ENCODE measurements at places on chromosomes 1 and 21.

DNA sequence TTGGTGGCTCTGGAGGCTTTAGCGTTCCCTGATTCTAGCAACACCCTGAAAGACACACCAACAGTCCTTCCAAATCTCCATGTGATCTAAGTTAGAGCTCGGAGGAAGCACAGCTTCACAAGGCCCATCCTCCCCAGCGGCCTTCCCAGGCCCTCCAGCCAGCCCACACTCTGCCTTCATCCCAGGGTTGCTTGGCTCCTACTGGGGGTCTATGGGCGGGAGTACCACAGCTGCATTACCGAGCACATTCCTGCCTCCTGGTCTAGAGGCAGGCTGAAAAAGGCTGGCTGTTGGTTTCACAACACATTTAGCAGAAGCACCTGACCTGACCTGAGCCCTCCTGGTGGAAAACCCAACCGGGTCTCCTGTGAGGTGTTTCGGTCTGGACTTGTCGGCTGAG is 54.7 kb upstream of the TRIM67 start:
- no peak for DNase-seq

DNA sequence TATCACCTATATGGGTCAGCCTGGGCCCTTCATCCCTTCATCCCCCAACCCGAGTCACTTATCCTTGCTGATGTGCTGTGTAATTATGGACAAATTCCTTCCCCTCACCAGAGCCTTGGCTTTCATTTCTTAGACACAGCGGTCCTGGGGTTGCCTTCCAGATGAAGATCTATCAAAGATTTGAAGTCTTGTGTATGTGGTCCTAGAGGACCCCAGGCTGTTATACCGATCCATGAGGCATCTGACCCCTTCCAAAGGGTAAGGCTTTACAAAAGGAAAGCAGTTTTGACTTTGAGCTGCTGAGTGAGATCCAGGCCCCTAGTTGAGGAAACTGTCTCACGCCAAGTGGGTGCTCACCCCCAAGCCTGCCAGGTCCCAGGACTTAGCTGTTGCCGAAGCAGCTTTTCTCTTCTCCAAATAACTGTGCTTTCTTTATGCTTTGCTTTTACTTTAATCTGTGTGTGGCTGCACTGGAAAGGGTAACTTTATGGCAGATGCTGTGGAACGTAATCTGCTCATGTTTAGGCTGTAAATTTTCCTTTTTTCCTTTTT is 37.6 kb downstream of the MAN1C1 start:
- DNase-seq: no peak

DNA sequence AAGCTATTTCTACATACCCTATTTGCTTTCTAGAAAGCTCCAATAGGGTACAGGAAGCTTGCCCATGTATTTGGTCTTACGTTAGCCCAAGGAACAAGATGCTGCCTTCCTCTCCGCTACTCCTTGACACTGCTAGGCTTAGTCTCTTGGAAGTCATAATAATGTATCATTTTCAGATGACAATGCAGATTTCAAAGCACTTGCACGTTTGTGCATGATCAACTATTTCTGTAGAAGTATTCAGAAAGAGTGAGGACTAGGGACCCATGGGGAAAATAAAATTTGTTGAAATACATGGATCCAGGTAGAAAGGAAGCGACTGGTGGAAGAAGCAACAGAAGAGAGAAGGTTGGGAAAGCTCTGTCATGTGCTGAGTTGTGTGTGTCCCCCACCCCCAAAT is 211.8 kb upstream of the C1orf105 start:
- DNase-seq: no peak

- DNase-seq: no peak
These were observed 24.8 kb downstream of the GNG4 start for GRCh38 chr1:235624721-235625333.

GRCh38 chr1:198156111-198156744 is 570 bp upstream of the NEK7 start:
- DNase-seq: peak; percentile 94

DNA sequence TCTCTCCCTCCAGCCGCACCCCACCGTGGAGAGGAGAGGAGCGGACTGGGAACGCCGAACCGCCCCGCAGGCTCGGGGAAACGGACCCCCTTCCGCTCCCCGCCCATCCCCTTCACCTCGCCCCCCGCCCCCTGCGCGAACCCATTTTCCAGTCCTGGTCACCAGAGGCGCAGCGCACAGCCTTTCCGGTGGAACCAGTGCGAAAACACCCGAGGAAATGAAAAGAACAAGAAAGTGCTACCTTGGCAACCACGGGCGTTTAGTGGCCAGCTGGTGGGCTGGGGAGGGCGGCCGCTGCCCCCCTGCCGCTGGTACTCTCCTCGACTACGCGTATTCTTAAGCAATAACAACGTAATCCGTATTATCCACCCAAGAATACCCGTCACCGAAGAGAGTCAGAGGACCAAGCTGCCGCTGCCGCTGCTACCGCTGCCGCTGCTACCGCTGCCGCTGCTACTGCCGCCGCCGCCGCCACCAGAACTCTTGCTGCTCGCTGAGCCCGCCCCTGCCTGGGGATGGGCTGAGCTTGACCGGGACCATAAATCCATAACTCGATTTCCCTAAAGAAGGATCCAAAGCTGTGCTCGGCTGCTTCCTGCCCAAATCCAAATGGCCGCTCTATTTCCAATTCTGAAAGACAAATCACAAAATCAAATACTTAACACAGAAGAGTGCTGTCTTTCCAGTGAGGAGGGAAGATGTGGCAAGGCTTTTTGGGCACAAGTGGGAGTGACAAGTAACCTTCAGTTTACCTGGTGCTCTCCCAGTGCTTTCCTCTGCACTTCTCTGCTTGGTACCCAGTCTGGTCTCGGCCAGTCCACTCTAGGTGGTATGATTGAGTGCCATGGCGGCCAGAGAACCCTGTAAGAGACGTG is 125.2 kb upstream of the DPYD start:
- DNase-seq: peak; percentile 46

DNA sequence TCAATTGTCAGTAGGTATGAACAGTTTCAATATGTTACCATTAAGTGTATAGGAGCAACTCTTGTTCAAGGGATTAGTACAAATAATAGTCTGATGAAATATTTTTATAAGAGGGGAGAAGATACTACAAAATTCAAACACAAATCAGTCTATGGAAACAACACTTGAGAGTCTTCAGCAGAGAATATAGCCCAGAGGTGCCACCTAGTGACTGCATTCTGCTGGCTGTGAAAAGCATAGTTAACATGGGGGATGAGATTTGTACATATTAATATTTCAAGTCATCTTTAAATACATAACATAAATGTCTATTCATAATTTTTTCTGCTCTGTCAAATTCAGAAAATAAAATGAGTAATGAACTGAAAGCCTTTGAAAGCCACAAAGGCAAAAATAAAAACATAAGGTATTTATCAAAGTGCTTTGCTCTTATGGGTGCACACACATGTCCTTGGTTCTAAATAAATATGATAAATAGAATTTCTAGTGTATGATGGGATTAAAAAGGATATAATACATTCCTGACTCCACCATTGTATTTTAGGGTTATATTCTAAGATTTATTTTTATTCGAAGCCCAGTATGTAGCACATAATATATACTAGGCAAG is 440.9 kb upstream of the ZRANB2 start:
- peak; percentile 44 for DNase-seq

DNA sequence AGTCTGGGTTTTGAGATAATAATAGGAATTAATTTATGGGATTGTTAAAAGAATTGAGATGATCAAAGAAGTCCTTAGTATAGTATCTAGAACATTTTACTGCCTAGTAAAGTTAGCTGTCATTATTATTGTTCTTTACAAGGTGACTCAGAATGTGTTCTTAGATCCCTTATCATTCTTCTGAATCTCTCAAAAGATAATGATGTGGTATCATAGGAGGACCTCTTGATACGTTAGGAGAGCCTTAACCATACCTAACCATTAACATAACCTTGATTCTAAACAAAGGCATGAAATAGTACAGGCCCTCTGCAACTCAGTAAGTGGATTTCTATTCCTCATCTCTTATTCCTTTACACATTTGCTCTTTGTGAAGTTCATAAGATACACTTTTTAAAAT is 246.6 kb upstream of the CACYBP start:
- no peak for DNase-seq

DNA sequence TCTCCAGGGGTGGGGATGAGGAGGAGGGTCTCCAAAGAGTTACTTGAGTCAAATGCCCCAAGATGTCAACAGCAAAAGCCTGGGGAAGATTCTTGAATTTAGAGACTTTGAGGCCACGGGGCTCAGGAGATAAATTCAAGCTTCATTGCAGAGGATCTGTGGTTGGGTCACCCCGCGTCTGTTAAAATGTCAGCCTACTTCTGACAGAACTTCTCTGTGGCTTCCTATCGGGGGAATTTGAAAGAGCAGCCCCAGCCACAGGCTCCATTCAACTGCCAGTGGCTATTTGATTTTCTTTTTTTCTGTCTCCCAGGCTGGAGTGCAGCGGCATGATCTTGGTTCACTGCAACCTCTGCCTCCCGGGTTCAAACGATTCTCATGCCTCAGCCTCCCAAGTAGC is 62.5 kb upstream of the EFHD2 start:
- no peak for DNase-seq

DNA sequence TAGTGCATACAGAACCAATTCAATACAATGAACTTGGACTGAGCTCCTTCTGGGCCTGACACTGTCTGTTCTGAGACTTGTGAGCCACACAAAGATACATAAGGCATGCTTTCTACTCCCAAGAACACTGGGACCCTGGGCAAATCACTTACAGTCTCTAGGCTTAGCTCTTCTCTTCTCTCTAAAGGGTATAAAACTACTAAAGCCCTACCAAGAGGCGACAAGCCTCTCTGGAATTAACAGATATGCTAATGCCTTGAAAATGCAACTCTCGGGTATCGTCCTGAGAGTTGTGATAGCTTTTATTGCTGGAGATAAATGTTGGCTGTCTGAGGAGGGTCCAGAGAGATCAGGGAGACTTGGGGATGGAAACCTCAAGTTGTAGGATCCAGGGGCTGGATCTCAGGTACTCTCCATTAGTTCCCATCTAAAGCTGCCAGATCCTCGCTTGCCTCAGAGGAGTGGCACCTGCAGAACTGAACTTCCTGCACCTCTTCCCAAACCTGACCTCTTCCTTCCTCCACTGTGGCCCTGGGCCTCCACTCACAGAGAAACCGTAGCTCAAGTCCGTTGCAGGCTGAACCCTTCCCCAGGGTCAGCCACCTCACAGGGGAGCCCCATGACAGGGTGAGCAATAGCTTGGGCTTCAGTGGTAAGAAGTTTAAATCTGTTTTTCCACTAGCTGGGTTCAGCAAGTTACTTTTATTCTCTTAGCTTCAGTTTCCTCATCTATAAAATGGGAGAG is 11.5 kb upstream of the CFAP45 start:
- DNase-seq: no peak

- DNase-seq: no peak
These were observed 59.7 kb upstream of the PSEN2 start for GRCh38 chr1:226810681-226811080.

DNA sequence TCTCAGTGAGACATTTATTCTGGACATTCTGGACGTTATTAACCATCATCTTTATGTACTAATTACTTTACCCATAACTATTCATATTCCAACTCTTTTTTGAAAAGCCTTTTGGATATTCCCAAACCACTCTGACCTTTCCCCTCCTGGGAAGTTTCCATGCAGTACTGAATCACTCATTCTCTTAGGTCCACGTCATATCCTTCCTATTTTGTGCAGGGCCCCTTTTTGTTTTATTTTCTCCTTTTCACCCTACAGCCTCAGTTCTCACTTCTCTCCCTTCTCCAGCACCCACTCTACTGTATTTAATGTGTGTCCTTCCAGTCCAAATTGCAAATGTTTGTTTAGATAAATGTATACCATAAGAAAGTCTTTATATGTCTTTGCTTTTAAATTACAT is 16.4 kb upstream of the ATP1A1 start:
- DNase-seq: no peak

- DNase-seq: no peak
These were observed 63.0 kb upstream of the PRDX6 start for GRCh38 chr1:173414136-173414535.

DNA sequence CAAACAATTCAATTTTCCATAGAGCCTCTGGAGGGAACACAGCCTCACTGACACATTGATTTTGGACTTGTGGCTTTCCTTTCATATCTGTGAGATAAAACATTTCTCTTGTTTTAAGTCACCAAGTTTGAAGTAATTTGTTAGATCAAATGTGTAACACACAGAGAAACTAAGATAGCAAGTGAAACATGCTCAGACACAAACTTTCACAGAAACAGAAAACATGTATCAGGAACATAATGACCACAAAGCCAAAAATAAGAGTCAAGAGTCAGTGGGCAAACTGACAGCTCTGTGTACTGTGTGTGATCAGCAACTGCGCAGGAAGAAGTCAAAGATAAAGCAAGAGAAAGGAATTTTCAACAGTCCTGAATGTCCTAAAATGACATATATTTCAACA is 1237.5 kb downstream of the AMY1C start:
- no peak for DNase-seq

- no peak for DNase-seq
These were observed 10.5 kb upstream of the LAX1 start for GRCh38 chr1:203754455-203754864.

- DNase-seq: no peak
These were observed 81.9 kb downstream of the EPHB2 start for GRCh38 chr1:22792396-22793160.

- DNase-seq: no peak
These were observed 130.8 kb downstream of the FAF1 start for GRCh38 chr1:50829014-50829958.

DNA sequence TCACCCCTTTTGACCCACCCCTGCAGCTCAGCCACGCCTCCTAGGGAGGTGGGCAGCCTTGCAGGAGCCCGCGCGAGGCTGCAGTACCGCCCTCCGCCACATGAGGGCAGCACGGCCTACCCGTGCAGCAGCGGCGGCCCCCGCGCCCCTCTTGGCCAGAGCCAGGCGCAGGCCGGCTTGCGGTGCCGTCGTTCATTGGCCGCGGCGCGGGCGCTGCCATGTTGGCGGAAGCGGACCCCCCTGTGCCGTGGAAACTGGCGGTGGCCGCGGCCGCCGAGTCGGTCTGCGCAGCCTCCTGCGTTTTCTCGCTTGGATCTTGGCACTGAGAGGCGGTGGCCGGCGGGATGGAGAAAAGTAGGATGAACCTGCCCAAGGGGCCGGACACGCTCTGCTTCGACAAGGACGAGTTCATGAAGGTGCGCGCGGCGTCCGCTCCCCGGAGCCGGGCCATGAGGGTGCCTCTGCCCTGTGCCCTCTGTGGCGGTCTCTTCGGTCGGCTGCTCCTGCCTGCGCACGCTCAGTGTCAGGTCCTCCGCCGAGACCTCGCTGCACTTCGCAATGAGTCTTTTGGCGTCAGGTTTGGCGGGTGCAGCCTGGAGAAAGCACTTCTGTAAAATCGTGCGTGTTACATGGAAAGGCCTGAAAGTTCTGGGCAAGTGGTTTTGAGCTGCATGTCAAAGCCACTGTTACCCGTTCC is at the start of gene COG2:
Gene COG2, plus strand, starts transcription at position 219 of the 697 bp plus-strand sequence. Its CDS starts 126 bp downstream, at position 345.
- DNase-seq: peak; percentile 97

GRCh38 chr1:205665201-205666045 is 14.9 kb downstream of the SLC45A3 start:
- peak; percentile 89 for DNase-seq

GRCh38 chr1:19398309-19398760 is 86.2 kb downstream of the SLC66A1 start:
- no peak for DNase-seq

GRCh38 chr1:235060607-235061470 is 67.8 kb downstream of the TOMM20 start:
- no peak for DNase-seq
